ENCODE measurements at places on chromosomes 16 and 17.
A peak's percentile ranks its signal among the peaks of the same experiment; 100 is the strongest.

- DNase-seq = peak; percentile 54
Measured at GRCh38 chr16:81608523-81609209, 164.1 kb downstream of the CMIP start.

DNA sequence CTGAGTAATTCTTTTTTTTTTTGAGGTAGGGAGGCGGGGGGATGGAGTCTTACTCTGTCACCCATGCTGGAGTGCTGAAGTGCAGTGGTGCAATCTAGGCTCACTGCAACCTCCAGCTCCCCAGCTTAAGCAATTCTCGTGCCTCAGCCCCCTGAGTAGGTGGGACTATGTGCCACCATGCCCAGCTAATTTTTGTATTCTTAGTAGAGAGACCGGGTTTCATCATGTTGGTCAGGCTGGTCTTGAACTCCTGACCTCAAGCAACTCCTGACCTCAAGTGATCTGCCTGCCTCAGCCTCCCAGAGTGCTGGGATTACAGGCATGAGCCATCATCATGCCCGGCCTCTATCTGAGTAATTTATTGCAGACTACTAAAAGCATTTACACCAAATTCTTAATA, 19.4 kb downstream of the KPNB1 start:
- DNase-seq = no peak

DNA sequence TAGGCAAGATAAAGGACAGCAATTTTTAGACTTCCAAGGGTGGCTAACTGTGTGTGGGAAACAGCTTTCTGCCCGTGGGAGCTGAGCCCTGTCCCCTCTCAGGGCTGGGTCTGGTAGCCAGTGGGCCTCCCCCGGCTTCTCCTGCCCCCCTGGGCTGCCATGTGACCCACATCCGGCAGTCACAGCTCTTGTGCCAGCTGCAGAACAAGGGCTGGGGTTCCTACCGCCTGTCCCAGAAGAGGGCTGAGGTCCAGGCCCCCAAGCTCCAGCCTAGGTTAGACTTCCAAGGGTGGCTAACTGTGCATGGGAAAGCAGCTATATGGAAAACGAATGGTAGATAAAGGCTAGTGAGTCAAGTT, 6.1 kb downstream of the GAST start:
- no peak for DNase-seq

DNA sequence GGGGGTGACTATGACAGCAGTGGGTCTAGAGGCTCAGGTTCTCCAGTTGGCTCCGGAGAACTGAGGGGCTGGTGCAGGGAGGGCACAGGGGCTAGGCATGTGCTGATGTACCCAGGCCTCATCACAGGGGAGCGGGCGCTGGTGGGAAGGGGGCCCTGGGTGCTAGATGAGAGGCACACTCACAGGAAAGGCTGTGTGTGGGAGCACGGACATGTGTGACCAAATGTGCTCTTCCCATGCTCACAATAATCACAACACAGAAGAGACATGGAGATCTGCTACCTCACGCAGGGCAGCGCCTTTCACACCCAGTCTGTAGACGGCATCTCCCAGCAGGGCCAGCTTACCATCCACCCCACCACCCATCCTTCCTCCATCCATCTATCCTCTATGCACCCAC, 17.4 kb upstream of the RASD1 start:
- DNase-seq = no peak

DNA sequence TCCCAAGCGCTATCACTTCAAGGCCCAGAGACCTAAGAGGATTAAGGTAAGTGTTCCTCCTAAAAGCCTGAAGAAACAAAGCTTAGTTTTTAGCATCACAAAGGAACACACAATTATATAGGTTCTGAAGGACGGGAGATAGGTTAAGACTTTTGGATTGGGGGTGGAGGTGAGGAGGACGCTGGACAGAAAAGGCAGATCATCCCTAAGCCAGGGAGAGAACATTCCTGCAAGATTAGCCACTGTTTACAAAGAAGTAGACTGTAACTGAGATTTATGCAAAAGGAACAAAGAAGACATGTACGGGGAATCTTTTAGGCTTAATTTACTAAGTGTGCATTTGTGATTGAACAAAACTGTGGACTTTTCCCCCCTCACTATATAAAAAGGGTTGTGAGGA, 184.1 kb upstream of the IRX5 start:
- DNase-seq = no peak

GRCh38 chr16:49716339-49716934, 139.5 kb downstream of the ZNF423 start:
- DNase-seq = no peak

GRCh38 chr17:9116311-9116835, 95.1 kb downstream of the NTN1 start:
- DNase-seq = no peak

- DNase-seq = no peak
Measured at GRCh38 chr17:67606471-67606870, 111.3 kb upstream of the NOL11 start.

- DNase-seq = no peak
Measured at GRCh38 chr17:8149419-8150193, 2.6 kb downstream of the PER1 start.

GRCh38 chr17:78174346-78174869, 6.0 kb downstream of the SYNGR2 start:
- no peak for DNase-seq

DNA sequence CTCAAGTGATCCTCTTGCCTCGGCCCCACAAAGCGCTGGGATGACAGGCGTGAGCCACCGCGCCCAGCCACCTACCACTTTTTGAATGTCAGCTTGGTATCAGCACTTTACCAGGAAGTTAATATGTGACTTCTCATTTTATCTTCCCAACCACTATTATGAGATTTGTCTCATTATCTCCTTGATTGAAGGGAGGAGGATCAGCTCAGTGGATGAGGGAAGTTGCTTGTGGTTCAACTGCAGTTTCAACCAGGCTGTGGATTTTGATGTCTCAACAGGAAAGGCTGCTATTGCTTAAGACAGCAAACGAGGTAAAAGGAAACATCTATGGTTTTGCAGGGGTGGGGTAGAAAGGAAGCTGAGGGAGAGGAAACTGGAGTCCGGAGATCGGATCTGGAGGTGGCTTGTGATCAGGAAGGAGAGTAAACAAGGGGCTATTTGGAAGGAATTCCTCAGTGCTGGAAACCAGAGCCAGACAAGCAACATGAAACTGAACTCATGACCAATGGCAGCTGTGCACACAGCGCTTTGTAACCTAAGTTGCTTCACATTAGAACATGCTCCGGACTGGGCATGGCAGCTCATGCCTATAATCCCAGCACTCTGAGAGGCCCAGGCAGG, 180.5 kb downstream of the VPS53 start:
- no peak for DNase-seq

DNA sequence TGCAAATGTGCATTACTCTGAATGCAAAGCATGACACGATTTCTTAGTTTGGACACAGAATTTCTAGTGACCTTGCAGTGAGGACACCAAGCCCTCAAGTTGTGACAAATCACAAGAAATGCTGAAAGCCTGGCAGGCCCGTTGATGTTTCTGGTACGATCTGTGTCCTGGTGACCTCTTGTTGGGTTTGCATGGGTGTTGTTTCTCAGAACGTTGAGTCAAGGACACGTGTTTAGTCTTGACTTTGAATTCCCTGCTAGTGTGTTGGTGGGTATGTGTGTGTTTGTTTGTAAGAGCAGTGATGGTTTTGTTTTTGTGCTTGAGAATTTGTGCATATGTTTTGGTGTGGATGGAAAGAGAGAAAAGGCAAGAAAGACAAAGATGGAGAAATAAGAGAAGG, 37.8 kb upstream of the MAF start:
- DNase-seq = no peak

DNA sequence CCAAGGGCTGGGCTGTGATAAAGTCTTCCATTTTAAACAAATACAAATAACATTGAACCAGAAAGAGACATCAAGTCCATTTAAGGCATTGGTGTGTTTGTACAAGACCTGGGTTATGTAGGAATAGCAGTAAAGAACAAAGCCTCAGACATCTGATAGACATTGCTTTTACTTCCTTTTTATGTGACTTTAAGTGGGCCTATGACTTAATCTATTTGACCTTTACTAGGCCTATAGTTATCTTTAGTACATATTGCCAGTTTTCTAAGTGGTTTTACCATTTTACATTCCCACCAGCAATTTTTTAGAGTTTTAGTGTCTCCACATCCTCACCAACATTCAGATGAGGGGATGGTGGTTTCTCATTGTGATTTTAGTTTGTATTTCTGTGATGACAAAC, 298.8 kb downstream of the ZFHX3 start:
- DNase-seq = no peak

- no peak for DNase-seq
Measured at GRCh38 chr16:67456391-67457081, 24.4 kb downstream of the ATP6V0D1 start.

DNA sequence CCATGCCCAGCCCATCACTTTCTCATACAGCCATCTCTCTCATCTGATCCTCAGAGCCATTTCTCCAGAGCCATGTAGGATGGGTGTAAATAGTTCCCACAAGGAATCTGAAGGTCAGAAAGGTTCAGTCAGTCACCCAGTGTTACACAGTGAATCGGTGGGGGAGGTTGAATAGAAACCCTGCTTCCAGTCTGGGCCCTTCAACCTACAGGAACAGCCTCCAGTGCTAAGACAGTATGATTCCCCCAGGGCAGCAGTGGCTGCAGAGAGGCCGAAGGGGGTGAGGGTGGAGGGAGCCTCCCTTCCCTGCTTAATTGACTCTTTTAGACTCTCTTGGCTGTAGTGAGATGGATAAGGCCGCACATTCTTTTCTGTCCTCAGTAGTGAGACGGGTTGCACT, 3.6 kb downstream of the WNT9B start:
- no peak for DNase-seq

GRCh38 chr17:61322325-61323002, 77.2 kb upstream of the TBX2 start:
- DNase-seq = no peak

DNA sequence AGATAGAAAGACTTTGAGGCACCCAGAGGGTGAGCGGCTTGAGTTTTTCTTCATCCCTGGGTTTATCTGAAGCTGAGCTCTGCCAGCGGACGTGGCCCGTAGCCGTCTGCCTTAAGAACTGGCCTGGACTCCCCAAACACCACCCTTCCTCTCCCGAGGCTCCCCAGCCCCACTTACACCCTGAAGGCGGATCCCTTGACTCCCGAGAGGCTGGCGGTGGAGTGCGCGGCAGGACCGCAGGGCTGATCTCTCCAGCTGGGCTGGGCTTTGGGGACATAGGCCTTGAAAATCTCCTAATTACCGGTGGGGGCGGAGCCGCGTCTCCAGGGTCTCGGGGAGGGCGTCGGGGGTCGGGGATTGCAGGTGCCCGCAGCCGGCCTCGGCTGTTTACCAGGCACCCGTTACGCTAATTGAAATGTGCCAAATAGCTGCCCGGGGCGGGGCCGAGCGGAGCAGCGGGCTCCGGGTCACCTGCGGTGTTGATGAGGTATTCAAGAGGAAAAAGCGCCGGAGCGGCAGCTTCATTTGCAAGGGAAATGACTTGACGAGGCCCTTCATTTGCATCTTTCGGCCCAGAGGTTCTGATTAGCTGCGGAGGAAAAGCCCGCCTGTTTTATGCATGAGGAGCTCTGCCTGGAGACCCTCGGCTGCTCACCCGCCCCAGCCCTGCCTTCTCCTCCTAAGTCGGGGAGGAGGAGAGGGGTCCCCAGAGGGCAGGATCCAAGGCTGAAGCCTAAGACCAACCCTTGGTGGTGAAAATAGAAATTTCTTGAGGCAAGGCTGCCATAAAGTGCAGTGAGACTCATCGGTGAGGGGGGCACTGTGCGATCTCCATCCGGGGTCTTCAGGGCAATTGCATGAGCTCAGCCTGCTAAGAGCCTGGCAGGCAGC, 100.7 kb downstream of the MGAT5B start:
- peak; percentile 58 for DNase-seq

DNA sequence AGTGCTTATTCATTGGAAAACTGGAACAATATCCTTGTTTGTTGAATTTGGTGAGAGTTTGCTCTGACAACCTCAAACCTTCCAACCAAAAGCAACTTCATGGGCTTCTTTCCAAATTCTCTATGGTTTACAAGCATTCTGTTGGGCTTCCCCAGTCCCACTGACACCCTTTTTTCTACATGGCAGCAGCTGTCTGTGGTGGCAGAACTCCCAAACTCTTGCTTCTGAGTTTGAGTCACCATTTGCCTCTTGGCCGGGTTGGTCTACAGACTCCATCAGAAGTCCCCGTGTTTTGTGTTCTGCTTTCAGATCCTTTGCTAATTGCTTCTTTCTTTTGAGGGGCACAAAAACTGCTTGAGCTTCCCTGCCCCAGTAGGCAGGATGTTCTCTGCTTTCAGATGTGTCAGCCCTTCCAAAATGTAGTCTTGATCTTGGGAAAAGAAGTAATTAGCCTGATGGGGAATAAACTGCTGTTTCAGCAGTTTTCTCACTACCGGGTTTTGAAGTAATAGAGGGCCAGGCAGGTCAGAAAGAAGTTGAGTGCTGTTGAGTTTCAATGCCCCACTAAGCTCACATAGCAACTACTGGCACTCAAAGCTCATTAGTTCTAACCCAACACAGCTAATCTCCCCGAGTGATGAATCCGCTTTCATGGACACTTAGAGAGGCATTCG, 80.7 kb downstream of the HS3ST3A1 start:
- no peak for DNase-seq

- peak; percentile 71 for DNase-seq
Measured at GRCh38 chr17:37848690-37849616, 75.3 kb upstream of the TBC1D3K start.

- peak; percentile 48 for DNase-seq
Measured at GRCh38 chr17:36188891-36189306, 7.7 kb downstream of the CCL3L1 start.

GRCh38 chr16:81296631-81297030, 18.1 kb upstream of the GAN start:
- DNase-seq = no peak

GRCh38 chr16:3618769-3619141, 7.3 kb upstream of the SLX4 start:
- no peak for DNase-seq

GRCh38 chr17:62675260-62675659, 47.8 kb downstream of the MRC2 start:
- DNase-seq = no peak

DNA sequence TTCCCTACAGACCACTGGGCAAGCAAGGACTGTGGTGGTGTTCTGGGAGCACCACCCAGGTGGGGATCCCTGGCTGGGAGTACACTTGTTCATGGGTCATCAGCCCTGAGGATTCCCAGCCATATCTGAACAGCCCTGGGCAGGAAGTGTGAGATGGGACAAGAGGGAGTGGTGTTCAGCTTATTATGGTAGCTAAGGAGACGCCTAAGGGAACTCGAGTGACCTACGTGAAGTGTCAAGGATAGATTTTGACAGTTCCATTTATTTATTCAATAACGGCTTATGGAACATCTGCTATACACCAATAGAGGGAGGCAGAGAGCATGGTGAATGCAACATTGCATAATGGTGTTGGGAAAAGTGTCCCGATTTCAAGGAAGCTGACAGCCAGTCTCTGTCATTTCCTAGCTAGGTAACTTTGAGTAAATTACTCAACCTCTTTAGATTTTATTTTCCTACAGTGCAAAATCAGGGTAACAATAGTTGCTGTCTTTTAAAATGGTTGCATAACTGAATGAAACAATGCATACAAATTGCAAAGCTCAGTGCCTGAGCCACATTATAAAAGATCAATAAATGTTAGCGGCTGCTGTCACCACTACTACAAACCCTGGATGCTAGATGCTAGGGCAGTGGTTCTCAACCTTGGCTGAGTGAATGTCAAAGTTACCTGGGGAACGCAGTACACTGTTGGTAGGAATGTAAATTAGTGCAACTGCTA, 534.1 kb downstream of the GRIN2A start:
- peak; percentile 26 for DNase-seq

- no peak for DNase-seq
Measured at GRCh38 chr17:17768424-17769088, 68.2 kb downstream of the SREBF1 start.

- peak; percentile 35 for DNase-seq
Measured at GRCh38 chr17:1830288-1830687, 483 bp downstream of the RPA1 start.
